ENCODE measurements at places on chromosomes 2 and 18.

- DNase-seq, result no peak
Observed at GRCh38 chr2:144426981-144427479, 92.9 kb downstream of the ZEB2 start.

- DNase-seq, result no peak
Observed at GRCh38 chr2:168500516-168500915, 44.4 kb downstream of the CERS6 start.

DNA sequence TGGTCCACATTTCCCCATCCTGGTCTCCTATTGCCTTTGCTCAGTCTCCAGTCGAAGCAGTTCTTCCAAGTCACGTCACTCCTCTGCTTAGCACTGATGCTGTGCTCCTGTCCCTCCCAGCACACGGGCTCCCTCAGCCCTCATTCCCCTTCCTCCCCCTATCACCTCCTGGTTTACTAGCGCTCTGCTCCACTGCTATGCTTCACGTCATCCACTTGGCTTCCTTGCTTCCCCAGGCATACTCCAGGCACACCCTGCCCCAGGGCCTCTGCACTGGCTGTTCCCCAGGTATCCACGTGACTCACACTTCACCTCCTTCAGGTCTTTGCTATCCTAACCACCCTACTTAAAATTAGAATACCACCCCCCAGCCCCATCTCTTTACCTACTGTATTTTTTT is 269.3 kb downstream of the GLI2 start:
- no peak for DNase-seq

DNA sequence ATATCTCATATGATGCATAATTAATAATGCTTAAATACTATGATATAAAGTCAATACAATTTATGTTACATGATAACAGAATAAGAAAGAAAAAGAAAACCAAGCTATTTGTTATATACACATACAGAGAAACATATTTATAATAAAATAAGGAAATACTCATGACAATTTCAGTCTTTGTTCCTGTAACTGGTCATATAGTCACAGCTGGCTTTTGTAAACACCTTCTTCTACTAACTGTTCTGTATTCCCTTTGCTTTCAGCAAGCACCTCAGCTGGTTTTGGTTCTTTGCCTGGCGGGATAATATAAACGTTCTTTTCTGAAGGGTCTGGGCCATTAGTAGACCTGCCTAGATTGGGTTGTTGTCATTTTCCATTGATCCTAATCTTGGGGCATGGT is 158.5 kb downstream of the COPS8 start:
- no peak for DNase-seq

DNA sequence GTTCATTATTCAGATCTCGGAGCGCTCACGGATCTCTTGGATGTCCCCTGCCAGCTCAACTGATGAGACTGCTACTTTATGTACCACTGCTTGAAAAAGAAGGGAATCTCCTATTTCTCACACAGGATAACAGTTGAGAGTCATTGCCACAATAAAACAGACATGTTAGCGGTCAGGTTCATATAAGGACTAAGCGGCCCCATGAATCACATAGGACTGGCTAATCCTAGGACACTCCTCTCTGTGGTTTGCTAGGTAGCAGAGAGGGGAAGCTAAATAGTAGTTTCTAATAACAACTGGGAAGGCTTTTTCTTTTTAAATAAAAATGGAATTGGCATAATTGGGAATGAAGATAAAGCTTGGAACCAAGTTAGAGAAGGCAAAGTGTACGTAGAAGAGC is 15.9 kb upstream of the TGFA start:
- DNase-seq, result no peak

DNA sequence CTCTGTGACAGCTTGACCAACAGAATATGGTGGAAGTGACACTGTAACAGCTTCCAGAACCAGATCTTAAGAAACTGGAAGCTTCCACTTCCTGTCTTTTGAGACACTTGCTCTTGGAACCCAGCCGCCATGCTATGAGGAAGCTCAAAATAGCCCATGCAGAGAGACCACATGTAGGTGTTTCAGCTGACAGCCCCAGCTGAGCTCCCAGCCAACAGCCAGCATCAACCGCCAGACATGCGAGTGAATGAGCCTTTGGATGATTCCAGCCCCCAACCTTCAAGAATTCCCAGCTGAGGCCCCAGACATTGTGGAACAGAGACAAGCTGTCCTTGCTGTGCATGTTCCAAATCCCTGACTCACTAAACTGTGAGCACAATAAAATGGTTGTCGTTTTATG is 27.9 kb downstream of the ACVR1 start:
- DNase-seq, result no peak

GRCh38 chr18:47992976-47993375 is 62.5 kb upstream of the SMAD2 start:
- DNase-seq, result no peak

DNA sequence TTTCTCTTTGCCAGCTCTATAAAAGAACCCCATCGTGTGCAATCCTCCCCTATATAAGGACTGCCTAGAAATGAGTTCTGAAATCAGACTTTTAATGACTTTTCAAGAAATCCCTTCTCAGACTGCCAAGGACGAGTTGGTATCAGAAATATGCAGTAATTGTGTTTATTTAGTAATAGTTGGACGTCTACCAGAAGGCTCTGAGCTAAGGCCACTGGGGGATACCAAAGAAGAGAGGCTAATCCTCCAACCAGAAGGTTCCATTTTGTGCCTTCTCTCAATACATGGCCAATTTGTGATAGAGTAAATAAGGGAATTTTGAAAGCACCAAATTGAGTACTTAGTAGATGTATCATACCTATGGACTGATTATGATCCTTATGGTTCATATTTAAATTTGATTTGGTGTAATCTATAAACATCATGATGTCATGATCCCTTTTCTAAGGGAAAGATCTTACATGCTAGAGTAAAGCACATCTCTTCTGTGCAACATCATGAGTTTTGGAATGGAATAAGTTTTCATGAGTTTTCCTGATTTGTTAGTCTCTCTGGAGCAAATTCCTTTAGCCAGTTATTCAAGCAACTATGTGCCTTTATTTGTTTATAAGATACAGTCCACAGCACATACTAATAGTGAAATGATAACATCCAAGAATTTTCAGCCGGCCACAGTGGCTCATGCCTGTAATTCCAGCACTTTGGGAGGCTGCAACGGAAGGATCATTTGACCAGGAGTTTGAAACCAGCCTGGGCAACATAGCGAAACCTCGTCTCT is 82.2 kb upstream of the LTBP1 start:
- no peak for DNase-seq
